GM12878 (cell line): ENCODE measurements at places on chromosomes 2 and 18. TPM values are rescaled to one million over a fixed set of nuclear protein-coding genes. Genes with fewer than 3 reads are reported as not detected.

DNA sequence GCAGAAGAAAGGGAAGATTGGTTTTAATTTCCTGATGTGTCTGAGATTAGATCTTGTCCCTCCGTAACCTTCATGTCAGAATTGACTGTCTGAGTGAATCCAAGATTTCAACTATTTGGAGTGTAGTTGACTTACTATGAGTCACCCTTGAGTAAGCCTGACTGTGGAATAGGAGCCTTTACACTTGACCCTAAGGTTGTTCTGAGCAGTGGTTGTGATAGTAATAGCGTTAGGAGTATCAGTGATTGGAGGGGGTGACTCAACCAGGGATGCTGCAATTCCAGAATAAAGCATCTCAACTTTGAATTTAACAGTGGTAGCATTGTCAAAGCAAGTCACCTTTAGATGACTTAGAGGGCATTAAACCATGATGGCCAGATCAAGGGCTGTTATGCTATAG, 979.5 kb upstream of the FAM98A start:
- DNase-seq, result no peak

The NLRC4 gene
- 0.40 and 0.54 TPM in 2 replicates for total RNA-seq

- no peak for DNase-seq
These were observed 18.4 kb upstream of the YES1 start for GRCh38 chr18:830315-830901.

DNA sequence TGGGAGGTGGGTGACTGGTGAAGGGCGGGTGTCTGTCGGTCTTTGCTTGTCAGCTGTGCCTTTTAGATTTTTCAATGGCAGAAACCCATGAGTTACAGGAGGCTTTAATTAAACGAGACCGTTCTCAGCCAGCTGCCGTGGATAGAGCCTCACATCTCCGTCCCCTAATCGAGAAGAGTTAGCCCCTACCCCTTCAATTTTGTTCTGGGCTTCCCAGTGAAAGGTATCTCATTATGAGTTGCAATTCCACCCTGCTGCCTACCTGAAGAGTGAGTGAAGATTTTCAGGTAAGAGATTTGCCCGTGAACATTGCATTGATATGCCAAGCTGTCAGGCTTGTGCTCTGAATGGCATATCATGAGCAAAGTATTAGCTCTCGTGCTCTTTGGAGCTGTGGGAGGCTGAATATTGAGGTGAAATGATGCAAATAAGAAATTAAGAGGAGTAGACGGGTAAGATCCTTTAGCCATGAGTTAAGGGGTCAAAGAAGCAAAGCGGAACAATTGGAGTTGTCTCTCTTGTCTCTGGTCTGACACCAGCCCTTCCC, 118.7 kb upstream of the MSTN start:
- no peak for DNase-seq

DNA sequence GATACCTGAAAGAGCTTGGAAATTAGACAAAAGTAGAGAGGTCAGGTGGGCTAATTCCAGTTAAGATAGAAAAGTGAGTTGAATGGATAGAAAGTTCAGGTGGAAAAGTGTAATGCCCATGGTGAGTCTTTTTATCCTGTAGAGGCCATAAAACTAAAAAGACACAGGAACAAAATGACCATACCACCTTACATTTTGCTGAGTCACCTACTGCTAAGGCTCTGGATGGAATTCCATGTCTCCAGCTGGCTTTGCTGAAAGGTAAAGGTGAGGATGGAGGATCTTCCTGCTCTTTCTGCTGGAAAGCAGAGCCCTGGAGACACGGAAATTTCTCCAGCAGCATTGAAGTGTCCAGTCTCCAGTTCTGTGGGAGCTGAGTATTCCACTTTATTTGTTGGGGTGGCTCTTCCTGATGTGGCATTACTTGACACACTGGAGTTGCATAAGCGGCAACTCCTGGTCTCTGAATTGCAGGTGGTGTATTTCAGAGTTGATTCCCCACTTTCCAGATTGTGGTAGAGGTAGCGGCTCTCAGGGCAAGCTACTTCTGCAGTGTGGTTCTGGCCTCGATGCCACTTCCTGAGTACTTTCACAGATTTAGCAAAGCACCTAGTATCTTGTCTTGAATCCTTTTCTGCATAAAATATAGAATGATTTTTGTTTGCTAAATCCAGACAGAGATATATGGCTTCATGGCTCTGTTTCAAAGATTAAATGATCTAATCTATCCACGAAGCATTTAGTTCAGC, 10.7 kb downstream of the IL1RL2 start:
- no peak for DNase-seq

- DNase-seq, result no peak
These were observed 344.8 kb downstream of the RPRM start for GRCh38 chr2:153133716-153134115.

The MAPK4 gene
- total RNA-seq, result 0.11 TPM in 1 of 2 replicates, not detected in the other

DNA sequence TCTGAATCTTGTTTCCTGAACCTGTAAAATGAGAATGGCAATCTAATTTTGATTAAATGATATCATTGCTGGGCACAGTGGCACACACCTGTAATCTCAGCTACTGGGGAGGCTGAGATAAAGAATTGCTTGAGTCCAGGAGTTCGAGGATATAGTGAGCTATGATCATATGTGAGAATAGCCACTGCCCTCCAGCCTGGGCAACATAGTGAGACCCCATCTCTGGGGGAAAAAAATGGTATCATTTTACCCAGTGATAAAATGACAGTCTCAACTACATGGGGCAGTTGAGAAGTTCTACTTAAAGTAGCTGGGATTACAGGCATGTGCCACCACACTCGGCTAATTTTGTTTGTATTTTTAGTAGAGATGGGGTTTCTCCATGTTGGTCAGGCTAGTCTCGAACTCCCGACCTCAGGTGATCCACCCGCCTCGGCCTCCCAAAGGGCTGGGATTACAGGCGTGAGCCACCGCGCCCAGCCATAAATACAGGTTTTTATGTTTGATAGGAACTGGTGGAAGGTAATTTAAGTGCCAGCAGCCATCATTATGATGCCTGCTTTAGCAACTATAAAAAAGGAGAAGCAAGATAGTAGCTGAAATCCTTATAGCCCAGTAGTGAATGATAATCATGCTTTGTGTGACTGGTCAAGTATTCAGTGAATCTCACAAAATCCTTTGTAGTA, 17.0 kb downstream of the BZW1 start:
- no peak for DNase-seq

GRCh38 chr18:32391126-32391525, 79.6 kb downstream of the GAREM1 start:
- DNase-seq, result no peak

DNA sequence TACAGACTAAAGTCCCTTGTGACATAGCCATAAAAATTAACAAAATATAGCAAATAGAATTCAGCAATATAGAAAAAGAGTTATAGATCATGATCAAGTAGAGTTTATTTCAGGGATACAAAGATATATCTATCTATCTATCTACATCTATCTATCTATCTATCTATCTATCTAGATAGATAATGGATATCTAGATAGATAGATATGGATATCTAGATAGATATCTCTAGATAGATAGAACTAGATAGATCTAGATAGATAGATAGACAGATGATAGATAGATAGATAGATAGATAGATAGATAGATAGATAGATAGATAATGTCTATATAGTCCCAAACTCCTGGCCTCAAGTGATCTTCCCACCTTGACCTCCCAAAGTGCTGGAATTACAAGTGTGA, 17.3 kb upstream of the CHMP3 start:
- no peak for DNase-seq

- no peak for DNase-seq
These were observed 154.4 kb upstream of the ACAA2 start for GRCh38 chr18:49967636-49968313.

The FAM168B gene
- total RNA-seq, result 77.3 and 77.9 TPM in 2 replicates

The AAK1 gene
- 32.9 and 35.0 TPM in 2 replicates for total RNA-seq

The AFG3L2 gene
- total RNA-seq, result 63.8 and 68.0 TPM in 2 replicates

GRCh38 chr18:29626094-29626493, 1416.4 kb downstream of the DSC3 start:
- no peak for DNase-seq

GRCh38 chr18:74082742-74083556, 64.7 kb downstream of the FBXO15 start:
- DNase-seq, result no peak

DNA sequence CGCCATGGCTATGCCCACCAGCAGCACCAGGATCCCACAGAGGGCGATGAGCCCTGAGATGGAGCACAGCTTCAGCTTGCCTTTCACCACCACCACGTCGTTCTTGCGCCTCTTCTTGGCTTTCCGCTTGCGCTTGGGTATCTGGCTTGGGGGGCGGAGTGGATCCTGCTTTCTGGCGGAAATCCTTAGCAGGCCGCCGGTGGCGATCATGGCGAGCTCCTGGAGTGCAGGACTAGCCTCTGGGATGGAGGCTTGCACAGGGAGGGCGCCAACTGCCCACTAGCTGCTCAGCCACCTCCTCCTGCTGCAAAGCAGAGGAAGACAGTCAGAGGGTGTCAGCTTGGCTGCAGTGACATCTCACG, 3.5 kb downstream of the TMEM200C start:
- DNase-seq, result no peak

- no peak for DNase-seq
These were observed 17.3 kb upstream of the B3GNT7 start for GRCh38 chr2:231378026-231378722.

The CD207 gene
- not detected in 2 replicates for total RNA-seq

DNA sequence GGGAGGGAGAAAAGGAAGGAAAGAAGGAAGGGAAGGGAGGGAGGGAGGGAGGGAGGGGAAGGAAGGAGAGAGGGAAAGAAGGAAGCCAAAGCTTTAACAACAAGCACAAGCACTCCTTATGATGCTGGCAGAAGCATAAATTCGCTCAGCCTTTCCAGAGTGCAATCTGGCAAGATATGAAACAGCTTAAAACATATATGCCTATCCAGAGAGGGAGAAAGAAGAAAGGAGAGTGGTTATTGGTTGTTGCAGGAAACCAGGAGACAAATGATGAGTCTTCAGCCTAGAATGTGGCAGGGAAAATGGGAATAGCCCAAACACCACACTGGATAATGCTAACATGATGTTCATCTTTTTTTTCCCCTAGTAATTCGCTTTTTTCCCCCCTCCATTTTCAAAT, 64.0 kb downstream of the STPG4 start:
- no peak for DNase-seq

The SAG gene
- 0.69 TPM in 1 of 2 replicates, not detected in the other for total RNA-seq

- no peak for DNase-seq
These were observed 692.3 kb downstream of the RNF144A start for GRCh38 chr2:7609556-7609955.

- DNase-seq, result no peak
These were observed 1.9 kb upstream of the SOX11 start for GRCh38 chr2:5690286-5690685.

DNA sequence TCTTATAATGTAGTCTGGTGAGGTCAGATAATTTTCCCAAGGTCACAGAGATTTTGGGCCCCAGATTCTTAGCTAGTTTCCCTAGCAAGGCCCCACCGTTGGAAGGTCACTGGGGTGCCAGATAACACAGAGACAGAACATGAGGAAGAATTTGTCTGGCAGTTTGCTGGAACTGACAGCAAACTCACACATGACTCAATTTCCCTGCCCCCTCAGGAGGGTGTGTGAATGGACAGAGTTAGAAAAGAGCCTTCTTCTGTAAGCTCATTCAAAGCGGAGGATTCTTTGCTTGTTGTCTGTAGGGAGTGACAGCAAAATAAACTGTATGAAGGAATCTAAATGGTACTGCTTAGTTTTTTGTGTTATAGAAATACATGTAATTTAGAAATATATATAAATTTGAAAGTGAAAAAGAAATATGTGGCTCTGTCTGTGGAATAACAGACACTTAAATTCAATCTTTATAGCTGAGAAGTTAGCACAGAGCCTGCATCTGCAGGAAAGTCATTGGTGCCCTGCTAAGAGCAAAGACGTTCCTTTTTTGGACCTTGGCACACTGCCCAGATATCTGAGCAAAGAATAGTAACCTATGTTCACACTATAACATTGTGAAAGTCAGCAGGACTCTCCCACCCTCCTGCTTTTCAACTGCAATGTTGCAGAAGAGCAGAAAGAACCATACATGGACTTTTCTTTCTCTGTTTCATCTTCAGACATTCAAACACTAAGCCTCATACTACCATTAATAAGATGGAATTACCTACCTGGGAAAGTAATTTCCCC, 2.1 kb downstream of the MDH1 start:
- DNase-seq, result peak; percentile 37

The PARD3B gene
- 0.16 and 0.54 TPM in 2 replicates for total RNA-seq

DNA sequence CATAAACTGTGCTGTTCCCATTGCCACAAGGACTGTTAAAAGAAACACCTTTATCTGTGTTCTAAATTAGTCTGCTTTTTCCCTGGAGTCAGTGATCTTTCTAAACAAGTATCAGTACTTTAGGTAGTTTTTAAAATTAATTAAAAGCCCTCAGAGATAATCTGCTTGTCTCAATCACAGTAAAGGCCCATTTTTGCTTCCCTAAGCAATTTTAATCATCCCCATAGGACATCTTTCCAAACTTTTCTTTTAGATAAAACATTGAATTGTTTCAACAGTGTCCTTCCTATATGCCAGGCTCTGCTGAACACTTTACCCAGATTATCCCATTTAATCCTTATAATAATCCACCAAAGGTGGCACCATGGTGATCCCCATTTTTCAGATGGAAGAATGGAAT, 3.9 kb downstream of the ERICH2 start:
- DNase-seq, result no peak

GRCh38 chr2:157443795-157444640, at the start of gene CYTIP:
TSS of gene CYTIP (minus strand) at chr2:157444089. CDS start at chr2:157444020, 69 bp downstream.
- DNase-seq, result peak; percentile 91

DNA sequence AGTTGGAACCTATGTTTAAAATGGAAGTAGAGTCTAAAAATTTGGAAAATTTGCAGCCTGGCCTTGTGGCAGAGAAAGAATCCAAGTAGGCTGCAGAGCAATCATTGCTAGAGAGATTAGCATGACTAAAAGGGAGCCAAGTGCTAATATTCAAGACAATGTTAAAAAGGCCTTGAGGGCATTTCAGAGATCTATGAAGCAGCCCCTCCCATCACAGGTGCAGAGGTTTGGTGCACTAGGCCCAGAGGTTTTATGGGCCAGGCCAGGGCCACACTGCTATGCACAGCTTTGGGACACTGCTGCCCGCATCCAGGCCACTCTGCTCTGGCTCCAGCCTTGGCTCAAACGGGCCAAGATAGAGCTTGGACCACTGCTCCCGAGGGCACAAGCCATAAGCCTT, 6.7 kb upstream of the IL1A start:
- no peak for DNase-seq

DNA sequence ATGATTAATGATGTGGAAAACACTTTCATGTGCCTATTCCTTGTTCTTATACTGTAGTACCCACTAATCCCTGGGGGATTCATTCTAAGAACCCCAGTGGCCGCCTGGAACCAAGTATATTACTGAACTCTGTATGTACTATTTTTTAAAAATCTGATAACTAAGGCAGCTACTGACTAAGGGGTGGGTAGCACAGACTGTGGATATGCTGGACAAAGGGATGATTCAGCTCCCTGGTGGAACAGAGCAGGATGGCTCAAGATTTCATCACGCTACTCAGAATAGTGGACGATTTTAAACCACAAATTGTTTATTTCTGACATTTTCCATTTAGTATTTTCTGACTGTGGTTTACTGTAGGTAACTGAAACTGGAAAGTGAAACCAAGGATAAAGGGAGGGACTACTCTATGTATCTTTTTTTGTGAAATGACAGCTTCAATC, 41.8 kb upstream of the CDC42EP3 start:
- peak; percentile 13 for DNase-seq

- DNase-seq, result no peak
These were observed 7.9 kb downstream of the PCBP1 start for GRCh38 chr2:70094978-70095719.

The NT5C1B gene
- not detected in 2 replicates for total RNA-seq
